ENCODE measurements at places on chromosomes 16 and 17.

DNA sequence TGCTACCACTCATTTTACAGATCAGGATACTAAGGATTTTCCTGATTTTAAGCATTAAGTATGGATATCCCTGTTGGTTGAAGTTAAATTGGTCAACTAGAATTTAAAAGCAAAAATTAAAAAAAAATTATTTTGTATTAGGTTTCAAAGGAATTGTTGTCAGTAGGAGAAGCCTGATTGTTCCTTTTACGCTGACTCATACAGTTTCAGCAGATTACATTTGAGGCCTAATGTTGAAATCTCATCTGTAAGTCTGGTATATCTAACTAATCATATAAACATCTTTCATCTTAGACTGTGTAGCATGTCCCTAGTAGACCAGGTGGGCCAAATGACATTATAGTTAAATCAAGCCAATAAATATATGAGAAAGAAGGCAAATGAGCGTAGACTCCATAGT lies 83.5 kb downstream of the FTO start:
- no peak for DNase-seq

- DNase-seq: no peak
Measured at GRCh38 chr16:74320707-74321106, 24.1 kb downstream of the PSMD7 start.

- no peak for DNase-seq
Measured at GRCh38 chr17:29210879-29211278, 30.7 kb upstream of the MYO18A start.

DNA sequence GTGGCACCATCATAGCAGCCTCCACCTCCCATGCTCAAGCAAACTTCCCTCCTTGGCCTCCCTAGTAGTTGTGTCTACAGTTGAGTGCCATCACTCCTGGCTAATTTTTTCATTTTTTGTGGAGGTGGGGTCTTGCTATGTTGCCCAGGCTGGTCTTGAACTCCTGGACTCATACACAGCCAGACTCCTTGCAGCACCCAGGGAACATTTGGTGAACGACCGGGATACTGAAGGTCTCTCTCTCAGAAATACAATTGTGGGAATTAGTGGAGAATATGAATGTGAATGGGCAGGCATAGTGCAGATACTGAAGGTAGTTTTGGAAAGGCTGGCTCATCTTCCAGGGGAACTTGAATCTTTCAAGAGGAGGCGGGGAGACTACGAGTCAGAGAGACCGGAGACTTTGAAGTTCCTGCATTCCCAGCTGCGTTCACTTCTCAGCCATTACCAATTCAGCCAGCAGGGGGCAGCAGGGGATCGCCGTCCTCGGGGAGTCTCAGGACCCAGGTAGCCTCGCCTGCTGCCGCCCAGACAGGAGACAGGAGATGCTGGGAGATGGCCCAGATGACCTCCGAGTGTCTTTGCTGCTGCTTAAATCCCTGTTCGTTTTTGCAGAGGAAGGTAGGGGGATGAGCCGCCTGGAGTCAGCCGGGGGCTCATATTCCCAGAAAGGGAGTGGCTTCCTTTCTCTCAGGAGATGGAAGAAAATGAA lies 68.6 kb downstream of the HAPSTR1 start:
- no peak for DNase-seq

DNA sequence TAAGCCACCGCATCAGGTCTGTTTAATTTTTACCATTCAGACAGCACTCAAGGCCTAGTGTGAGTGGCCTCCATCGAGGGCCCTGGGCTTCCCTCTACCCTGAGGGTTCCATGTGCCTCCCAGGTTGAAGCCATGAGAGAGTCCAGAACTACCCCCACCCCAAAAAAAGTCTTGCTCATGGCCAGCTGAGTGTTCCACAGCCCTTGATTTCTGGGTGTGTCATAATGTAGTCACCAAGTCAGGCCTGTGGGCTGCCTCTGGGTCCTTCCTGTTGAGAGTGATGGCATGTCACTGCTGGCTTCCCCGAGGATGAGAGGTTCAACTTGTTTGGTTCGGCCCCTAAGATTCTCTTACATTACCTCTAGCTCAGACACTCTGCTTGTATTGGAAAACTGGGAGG lies 100.6 kb downstream of the PITPNC1 start:
- no peak for DNase-seq

- no peak for DNase-seq
Measured at GRCh38 chr17:35531160-35531559, 6.3 kb downstream of the SLFN12L start.

- no peak for DNase-seq
Measured at GRCh38 chr17:15946611-15947120, 1.7 kb downstream of the ADORA2B start.

DNA sequence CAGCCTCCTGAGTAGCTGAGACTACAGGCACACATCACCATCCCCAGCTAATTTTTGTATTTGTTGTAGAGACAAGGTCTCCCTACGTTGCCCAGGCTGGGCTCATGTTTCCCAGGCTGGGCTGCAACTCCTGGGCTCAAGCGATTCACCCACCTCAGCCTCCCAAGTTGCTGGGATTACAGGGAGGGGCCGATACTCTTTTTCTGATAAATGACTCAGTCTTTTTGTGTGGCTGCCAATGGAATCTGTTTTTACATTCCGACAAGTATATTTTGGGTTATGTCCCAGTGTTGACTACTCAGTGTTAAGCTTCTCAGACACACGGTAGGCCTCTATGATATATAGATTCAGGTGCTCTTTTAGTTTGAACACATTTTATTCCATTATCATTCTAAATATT lies 58.1 kb downstream of the SLFN11 start:
- DNase-seq: no peak

DNA sequence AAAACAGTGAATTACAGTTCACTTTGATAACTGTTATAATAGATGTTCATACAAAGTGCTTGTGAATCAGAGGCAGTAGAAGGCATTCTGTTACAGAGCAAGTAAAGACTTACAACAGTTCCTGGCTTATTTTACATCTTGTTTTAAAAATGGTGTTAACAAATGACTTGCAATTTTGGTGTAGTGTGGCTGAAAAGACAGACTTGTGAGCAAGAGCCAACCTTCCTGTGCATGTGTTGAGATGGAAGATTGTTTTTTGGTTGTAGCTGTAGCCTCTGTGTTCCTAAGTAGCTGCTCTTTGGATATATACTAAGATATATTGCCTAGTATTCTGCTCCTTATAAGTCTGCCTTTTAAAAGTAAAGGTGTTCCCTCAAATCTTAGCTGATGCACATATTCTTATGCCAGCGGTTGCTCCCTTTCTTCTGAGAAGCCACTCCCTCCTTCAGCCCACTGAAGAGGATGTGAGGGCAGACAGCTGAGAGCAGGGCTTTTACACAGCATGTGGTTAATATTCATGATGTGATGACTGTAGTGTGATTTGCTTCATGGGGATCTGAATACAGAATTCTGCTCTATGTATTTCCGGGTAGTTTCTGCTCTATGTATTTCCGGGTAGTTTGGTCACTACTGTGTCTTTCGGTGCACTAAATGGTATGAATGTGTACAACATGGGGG lies 182.3 kb downstream of the PHKB start:
- DNase-seq: no peak

All from activated CD8-positive, alpha-beta memory T cell treated with anti-CD3 and anti-CD28 coated beads for 4 hours (primary cell).